ENCODE measurements at places on chromosomes 12 and 14.

GRCh38 chr12:45232756-45233372, 17.0 kb downstream of the ANO6 start:
- peak; percentile 76 for DNase-seq

GRCh38 chr12:78060186-78060585, 229.5 kb downstream of the NAV3 start:
- DNase-seq: no peak

DNA sequence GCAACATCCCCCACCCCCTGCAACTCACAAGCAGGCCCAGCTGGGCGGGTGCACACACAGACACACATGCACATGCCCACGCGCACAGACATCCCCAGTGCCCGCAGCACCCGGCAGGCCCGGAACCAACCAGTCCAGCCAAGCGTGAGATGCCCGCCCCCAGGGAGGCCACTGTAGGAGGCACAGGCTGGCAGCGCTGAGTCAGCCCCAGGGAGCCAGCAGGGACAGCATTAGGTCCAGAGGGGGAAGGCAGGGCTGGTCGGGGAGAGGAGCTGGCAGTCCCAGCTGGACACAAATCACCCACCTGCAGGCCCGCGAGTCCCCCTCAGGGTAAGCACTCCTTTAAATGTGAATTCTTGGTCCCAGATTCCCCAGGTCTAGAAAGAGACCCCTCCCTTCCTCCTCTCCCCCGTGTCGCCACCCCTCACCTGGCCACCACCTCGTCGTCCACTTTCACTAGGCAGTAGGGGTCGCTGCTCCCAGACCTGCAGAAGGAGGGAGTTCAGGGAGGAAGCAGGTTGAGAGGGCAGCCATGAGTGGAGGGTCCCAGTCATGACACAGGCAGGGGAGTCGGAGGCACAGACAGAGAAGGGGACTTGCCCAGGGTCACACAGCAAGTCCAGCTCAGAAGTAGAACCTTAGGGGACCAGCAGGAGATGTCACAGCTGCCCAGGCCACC, 5.0 kb downstream of the RASAL1 start:
- DNase-seq: no peak

GRCh38 chr14:56587701-56588100, 8.1 kb downstream of the TMEM260 start:
- DNase-seq: no peak

Data from activated CD4-positive, alpha-beta T cell treated with anti-CD3 and anti-CD28 coated beads, Interleukin-2, amount 50 U/mL, for 16 hours (primary cell).